CD4-positive, alpha-beta T cell treated with Interleukin-12 subunit alpha and Interleukin-12 subunit beta, for 1 hour (primary cell): ENCODE measurements at places on chromosomes 5 and 9.

- DNase-seq, result no peak
Measured at GRCh38 chr5:173626505-173626820, 10.0 kb upstream of the BOD1 start.

GRCh38 chr9:78144663-78145377, 91.1 kb upstream of the CEP78 start:
- DNase-seq, result no peak

DNA sequence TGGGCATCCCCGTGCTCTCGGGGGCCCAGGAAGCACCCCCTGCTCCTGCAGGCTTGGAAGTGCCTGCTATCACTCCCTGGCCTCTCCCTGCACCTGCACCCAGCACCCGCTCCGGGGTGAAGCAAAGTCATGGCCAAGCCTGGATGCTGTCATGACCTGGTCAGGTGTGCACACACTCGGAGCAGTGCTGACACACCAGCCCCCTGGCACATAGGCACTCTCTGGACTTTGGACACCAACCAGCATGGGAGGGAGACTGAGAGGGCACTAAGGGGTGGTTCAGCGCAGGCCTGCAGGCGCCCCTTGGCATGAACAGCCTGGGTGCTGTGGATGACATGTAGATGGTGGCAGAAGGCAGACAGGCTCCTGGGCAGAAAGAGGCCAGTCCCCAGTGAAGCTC, 158.6 kb downstream of the GHR start:
- no peak for DNase-seq

GRCh38 chr9:93920131-93920800, 34.9 kb downstream of the BARX1 start:
- no peak for DNase-seq

- peak; percentile 61 for DNase-seq
Measured at GRCh38 chr5:1255081-1255561, 29.9 kb downstream of the SLC6A18 start.

DNA sequence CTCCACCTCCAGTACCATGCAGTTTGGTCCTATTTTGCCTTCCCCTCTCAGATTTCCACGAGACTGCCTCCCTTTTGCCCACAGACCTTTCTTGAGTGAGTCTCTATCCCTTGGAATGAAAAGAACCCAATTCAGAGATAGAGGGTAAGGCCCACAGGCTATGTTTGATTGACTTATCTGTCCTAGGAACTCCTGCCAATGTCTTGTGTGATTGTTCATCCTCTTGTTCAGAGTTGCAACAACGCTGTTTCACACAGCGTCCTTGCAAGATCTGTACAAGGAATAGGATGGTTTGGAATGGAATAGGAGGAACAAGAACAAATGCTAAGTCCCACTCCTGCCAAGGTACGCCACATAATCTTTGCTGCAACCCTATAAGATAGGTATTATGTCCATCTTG, 142.2 kb upstream of the ABCA1 start:
- DNase-seq, result no peak

DNA sequence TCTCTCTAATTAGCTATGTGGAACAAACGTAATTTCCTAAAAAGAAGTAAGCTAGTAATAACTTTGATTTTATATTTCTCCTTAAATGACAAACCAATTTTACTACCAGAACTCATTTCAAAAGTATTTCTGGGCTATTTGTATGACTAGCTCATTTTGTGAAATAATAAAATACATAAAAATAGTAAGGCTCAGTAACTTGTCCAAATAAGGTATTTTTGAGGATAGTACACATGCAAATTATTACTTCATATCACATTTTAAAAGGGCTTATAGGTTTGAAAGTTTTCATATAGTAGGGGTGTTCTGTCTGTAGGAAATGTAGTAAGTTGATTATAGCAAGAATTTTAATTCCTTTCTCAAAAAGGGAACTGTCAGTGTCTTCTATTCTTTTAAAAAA, 26.5 kb downstream of the C9orf85 start:
- no peak for DNase-seq

DNA sequence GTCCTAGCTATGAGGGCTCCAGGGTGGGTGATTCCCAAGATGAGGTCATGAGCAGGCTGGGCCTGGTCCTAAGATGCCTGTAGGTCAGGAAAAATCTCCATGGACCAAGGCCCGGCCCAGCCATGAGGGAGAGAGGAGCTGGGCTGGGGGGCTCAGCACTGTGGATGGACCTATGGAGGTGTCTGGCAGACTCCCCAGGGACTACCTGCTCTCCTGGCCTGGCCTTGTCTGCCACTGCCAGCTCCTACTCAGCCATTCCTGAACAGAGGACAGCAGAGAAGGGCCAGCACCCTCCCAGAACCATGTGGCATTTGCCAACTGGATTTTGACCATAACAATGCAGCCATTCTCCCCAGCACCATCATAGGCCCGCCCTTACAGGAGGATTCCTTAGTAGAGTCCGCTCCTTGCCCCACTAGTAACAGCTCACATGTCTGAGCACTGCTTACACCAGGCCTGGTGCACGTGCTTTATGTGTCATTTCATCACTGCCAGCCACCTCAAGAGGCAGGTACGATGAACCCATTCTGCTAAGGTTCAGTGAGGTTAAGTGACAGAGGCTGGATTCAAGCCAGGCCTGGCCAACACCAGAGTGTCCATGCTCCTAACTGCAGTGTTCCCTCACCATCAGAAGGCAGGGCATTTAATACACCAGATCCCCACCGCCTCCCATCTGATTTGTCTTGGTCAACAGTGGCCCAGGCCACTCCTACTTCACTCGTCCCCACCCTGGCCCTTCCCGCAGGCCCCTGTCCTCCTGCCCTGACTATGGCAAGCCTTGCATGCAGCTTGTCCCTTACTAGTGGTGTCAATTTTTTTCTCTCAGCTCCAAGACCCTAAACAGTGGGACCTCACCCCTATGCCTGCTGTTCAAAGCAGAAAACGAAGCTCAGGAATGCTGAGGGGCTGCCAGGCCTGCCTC, 669 bp downstream of the IL13 start:
- no peak for DNase-seq

- no peak for DNase-seq
Measured at GRCh38 chr5:72394688-72395087, 74.5 kb downstream of the PTCD2 start.

DNA sequence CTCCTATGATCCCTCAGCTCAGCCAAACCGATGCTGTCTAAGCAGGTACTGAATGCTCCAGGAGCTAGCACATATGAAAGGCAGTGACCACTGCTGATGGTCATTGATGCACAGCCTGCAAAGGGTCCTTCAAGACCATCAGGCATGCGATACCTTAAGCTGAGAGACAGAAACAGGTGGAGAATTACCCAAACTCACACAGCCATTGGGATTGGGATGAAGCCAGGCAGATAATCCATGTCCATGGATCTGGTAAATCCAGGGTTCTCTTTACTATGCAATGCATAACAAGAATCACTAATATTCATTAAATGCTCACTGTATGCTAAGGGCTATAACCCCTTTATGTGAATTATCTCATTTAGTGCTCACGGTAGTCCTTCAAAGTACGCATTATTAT, 36.2 kb downstream of the RAPGEF1 start:
- DNase-seq, result no peak

DNA sequence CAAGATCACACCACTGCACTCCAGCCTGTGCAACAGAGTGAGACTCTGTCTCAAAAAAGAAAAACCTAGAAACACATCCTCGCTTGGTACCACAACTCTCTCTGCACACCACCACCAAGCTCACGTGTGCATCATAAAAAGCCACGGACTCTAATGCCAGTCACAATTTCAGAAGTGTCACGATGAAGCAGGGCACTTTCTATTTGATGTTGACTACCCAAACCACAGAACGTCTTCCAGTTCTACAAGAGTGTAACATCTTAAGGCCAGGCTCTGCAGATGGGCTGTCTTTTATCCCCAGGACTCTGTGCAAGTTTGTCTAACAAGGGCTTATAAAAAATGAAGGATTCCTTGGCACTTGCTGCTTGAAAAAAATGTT, 22.9 kb downstream of the GFPT2 start:
- no peak for DNase-seq

DNA sequence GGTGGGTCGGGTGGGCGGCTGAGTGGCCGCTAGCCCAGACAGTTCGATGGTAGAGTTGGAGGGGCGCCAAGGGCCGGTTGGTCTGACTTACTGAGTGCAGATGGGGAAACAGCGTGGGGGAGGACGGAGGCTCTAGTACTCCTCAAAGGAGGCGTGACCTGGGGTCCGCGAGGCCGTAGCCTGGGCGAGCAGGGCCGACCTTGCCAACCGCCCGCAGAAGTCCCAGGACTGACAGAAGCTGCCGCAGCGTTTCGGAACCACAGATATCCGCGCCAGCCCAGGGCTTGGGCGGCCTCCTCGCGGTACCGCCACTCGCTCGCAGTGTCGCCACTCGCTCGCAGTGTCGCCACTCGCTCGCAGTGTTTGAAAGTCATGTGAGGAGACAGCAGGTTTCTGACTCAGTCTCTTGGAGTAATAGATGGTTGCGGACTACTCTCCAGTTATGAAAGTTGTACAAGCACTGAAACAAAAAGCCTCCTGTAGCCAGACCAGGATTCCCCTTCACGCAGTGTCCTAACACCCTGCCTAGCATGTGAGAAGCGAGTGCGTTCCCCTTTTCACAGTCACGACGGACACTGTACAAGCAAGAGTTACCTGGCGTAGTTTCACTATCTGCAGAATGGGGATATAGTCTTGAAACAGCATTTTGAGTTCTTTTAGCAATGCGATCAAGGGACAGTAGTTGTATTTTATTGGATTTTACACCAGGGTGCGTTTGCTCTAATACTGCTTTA, 674 bp downstream of the TMEM38B start:
- DNase-seq, result peak; percentile 51

GRCh38 chr9:79242489-79242888, 329.3 kb upstream of the TLE4 start:
- no peak for DNase-seq

DNA sequence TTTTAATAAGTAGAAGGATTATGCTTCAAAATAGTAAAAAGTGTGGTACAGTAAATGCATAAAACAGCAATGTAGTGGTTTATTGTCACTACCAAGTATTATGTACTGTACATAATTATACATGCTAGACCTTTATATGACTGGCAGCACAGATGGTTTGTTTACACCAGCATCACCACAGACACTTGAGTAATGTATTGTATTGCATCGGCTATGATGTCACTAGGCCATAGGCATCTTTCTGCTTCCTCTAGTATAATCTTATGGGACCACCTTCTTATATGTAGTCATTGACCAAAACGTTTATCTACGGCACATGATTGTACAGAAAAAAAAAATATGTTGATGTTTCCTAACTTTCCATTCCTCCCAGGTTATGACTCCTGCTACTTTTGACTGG, 31.9 kb upstream of the SSBP2 start:
- no peak for DNase-seq

DNA sequence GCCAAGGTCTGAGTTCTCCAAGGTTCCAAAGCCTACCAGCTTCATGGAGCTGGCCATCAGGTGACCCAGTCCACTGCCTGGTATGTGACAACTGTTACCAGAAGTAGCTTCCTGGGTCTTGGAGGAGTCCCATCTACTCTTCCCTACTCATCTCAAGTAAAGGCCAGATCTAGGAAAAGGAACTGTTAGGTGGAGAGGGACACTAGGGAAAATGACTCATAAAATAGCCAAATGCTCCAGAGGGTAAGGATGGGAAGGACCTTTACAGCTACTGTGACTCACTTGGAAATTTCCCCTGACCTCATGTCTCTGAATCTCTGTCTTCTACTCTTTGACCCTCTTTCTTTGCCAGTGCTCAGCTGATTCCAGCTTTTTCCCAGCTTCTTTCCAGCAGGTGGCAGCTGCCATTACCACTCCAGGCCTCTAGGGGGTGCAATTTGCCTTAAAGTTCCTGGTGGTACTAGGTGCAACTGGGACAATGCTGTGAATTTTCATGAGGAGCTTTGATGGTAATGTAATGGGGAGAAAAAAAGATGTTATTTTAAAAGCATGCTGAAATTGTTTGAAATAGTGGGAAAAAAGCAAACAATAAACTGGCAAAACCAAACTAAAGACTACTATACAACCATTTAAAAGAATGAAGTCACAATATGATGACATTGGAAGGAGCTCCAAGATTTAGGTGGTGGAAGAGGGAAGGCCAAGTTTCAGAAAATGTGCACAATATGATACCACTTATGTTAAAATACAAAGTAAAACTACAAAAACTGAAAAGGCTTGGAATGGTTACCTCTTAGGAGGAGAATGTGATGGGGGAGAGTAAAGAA, 27.1 kb upstream of the MYORG start:
- peak; percentile 50 for DNase-seq

DNA sequence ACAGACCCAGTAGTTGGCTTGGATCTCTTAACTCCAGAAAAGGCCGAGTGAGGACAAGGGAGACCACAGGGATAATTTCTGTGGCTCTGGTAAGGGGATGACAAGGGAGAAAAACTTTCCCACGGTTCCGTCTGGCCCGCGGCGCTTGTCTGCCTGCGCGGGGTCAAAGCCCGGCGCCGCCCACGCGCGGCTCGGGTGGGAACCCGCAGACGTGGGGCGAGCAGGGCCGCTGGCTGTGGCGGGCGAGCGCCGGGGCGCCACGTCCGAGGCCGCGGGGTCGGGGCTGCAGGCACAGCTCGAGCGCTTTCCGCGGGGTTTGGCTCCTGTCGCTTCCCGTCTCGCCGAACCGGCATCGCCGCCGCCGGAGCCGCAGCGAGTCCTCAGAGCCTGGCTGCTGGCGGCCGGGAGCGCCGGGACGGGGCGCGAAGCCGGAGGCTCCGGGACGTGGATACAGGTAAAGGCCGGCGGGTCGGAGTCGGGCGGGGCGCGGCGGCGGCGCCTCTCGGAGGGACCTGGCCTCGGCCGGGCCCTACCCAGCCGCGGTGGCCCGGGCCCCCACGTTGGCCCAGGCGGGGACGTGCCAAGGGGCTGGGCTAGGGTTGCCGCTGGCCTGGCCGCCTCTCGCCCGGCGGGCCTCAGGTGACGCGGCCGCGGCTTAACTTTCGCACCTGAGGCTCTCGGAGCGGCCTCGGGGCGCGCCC, at the start of gene RNF180:
RNF180 (plus strand) TSS at position 344 of the 701 bp plus-strand sequence. CDS start 34,965 bp downstream, outside the sequence.
- DNase-seq, result no peak

DNA sequence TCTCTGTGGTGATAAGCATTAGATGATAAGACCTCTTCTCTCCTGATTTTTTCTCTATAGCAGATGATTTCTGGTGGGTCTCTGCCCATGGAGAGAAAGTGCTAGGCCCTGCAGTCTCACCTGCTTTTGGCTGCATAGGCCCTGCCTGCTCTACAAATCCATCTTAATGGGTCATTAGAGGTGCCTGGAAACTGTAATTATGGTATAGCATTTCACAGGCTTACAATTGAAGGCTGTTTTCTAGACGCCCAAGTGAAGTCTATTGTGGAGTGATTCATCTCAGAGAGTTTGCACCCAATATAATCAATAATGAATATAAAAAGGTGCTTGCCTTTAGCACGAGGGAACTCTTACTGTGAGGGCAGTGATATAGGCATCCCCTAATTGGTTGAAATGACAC, 33.8 kb downstream of the NEUROG1 start:
- DNase-seq, result no peak

- DNase-seq, result no peak
Measured at GRCh38 chr5:6723816-6724300, 10.6 kb downstream of the TENT4A start.

- DNase-seq, result no peak
Measured at GRCh38 chr5:35158622-35159369, 71.5 kb downstream of the PRLR start.

- no peak for DNase-seq
Measured at GRCh38 chr9:5110867-5111681, 74.4 kb downstream of the INSL6 start.
